ENCODE measurements at places on chromosomes 6 and 20.
A peak's percentile ranks its signal among the peaks of the same experiment; 100 is the strongest.

- no peaks in the 10 kb centered on the region for H3K27me3 ChIP-seq
- DNase-seq: no peak
- H3K36me3 ChIP-seq: no peaks in the 10 kb centered on the region
- no peak overlapping the region for H3K4me3 ChIP-seq
- H3K27ac ChIP-seq: no peak overlapping the region
Observed at GRCh38 chr6:81383472-81383871, 369.0 kb downstream of the TENT5A start.

GRCh38 chr6:136696783-136697364 lies 95.4 kb downstream of the MAP3K5 start:
- no peak for DNase-seq
- peaks cover 12% of the 10 kb centered on the region for H3K4me1 ChIP-seq
- no peaks in the 10 kb centered on the region for H3K27me3 ChIP-seq
- no peaks in the 10 kb centered on the region for H3K36me3 ChIP-seq

GRCh38 chr20:34075647-34076046 lies 36.4 kb downstream of the EIF2S2 start:
- no peak overlapping the region for H3K4me3 ChIP-seq
- H3K4me1 ChIP-seq: peaks cover 12% of the 10 kb centered on the region
- peaks cover 5% of the 10 kb centered on the region for H3K27me3 ChIP-seq
- H3K27ac ChIP-seq: no peak overlapping the region
- peaks cover 8% of the 10 kb centered on the region for H3K36me3 ChIP-seq

- H3K4me1 ChIP-seq: peaks cover 12% of the 10 kb centered on the region
- no peaks in the 10 kb centered on the region for H3K36me3 ChIP-seq
- H3K4me3 ChIP-seq: peak overlapping the region; percentile 56
- peak overlapping the region; percentile 35 for H3K27ac ChIP-seq
- DNase-seq: peak; percentile 51
- H3K27me3 ChIP-seq: peaks cover 4% of the 10 kb centered on the region
Observed at GRCh38 chr6:142605922-142606485, 304.2 kb downstream of the ADGRG6 start.

GRCh38 chr6:80363501-80364122 lies 257.1 kb downstream of the BCKDHB start:
- H3K27me3 ChIP-seq: no peaks in the 10 kb centered on the region
- peaks cover 6% of the 10 kb centered on the region for H3K4me1 ChIP-seq
- DNase-seq: no peak
- no peak overlapping the region for H3K4me3 ChIP-seq
- no peak overlapping the region for H3K27ac ChIP-seq

Data from HFFc6 (cell line).